ENCODE measurements at places on chromosomes 4 and X. TPM values are rescaled to one million over a fixed set of nuclear protein-coding genes. Genes with fewer than 3 reads are reported as not detected.

DNA sequence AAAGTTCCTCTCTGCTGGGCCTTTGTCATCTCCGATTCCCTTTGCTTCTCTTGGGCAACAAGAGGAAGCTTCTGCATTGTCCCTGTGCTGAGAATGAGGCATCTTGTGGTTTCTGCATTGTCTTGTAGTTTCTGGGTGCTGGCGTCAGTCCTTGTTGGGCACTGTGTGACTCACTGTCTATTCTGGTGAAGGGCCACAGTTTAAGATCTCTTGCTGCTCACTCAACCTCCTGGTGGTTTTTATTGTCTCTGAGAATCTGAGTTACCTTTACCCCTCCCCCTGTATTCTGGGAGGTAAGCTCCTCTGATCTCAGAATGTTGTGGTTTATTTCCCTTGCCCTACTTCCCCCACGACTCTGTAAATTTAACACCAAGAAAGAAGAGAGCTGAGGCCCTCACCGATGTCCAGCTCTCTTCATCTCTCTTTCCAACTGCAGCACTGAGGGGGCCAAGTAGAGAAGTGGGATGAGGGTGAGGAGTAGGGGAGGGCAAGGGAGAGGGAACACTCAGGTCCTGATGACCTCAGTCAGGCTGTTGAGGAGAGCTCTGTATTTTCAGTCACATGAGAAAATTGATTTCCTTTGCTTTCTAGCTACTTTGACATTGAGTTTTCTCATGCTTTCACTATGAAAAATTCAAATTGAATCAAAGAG is 441.6 kb upstream of the PITX2 start:
- H3K4me3 ChIP-seq: no peak overlapping the region
- no peak overlapping the region for H3K27ac ChIP-seq
- DNase-seq: no peak
- H3K36me3 ChIP-seq: no peaks in the 10 kb centered on the region

GRCh38 chrX:5718651-5719050 is 510.0 kb downstream of the NLGN4X start:
- H3K4me1 ChIP-seq: no peaks in the 10 kb centered on the region
- H3K27ac ChIP-seq: no peak overlapping the region
- no peak overlapping the region for H3K4me3 ChIP-seq
- H3K36me3 ChIP-seq: no peaks in the 10 kb centered on the region
- no peak for DNase-seq

- no peaks in the 10 kb centered on the region for H3K36me3 ChIP-seq
- H3K27ac ChIP-seq: no peak overlapping the region
- no peak for DNase-seq
Measured at GRCh38 chr4:94959307-94959706, 201.6 kb downstream of the BMPR1B start.

- DNase-seq: no peak
- no peaks in the 10 kb centered on the region for H3K4me1 ChIP-seq
- H3K36me3 ChIP-seq: no peaks in the 10 kb centered on the region
Measured at GRCh38 chr4:134533068-134533467, 331.5 kb upstream of the PABPC4L start.

GRCh38 chrX:14865201-14865600 is 7.7 kb downstream of the FANCB start:
- H3K4me1 ChIP-seq: no peaks in the 10 kb centered on the region
- H3K27ac ChIP-seq: no peak overlapping the region
- H3K36me3 ChIP-seq: no peaks in the 10 kb centered on the region
- no peaks in the 10 kb centered on the region for H3K27me3 ChIP-seq
- no peak overlapping the region for H3K4me3 ChIP-seq

DNA sequence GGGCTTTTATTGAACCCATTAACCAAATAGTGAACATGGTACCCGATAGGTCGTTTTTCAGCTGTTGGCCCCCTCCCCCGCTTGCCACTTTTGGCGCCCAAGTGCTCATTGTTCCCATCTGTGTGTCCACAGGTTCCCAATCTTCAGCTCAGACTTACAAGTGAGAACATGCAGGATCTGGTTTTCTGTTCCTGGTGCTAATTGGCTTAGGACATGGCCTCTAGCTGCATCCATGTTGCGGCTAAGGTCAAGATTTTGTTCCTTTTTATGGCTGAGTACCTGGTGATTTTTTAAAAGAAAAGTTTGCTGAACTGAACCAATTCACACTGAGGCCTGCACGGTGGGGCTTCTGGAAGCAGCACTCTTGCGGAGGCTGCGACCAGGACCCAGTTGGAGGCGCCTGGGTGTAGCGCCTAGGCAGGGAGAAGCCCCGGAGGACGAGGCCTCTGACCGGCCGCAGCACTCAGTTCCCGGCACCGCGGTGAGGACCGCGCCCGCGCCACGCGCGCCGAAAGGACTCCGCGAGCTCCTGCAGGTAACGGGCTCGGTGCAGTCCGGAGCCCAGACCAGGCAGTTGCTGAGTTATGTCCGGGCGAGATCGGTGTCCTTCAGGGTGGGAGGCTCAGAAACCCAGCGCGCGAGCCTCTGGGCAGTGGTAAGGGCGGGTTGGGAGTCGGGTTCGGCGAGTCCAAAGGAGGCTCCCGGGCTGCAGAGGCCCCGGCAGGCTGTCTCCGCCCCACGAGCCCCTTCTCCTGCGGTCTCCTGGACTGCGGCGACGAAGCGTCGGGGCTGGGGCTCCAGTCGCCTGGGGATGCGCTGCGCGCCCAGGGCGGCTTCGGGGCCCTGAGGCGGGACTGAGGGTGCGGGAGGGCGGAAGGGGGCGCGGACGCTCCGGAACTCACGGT is 15.8 kb upstream of the SLC25A4 start:
- peaks cover 43% of the 10 kb centered on the region for H3K27me3 ChIP-seq
- no peaks in the 10 kb centered on the region for H3K36me3 ChIP-seq
- H3K4me3 ChIP-seq: peak overlapping the region; percentile 27
- DNase-seq: no peak

- H3K36me3 ChIP-seq: no peaks in the 10 kb centered on the region
- DNase-seq: no peak
- H3K27me3 ChIP-seq: no peaks in the 10 kb centered on the region
- H3K27ac ChIP-seq: no peak overlapping the region
- H3K4me1 ChIP-seq: no peaks in the 10 kb centered on the region
- H3K4me3 ChIP-seq: no peak overlapping the region
Measured at GRCh38 chr4:26931966-26932365, 71.3 kb downstream of the STIM2 start.

GRCh38 chrX:11766487-11766886 is 8.4 kb downstream of the MSL3 start:
- H3K36me3 ChIP-seq: peaks cover 41% of the 10 kb centered on the region
- no peak overlapping the region for H3K4me3 ChIP-seq
- peaks cover 2% of the 10 kb centered on the region for H3K4me1 ChIP-seq
- H3K27me3 ChIP-seq: no peaks in the 10 kb centered on the region
- no peak overlapping the region for H3K27ac ChIP-seq

GRCh38 chrX:28223991-28224390 is 242.7 kb upstream of the DCAF8L1 start:
- H3K27me3 ChIP-seq: no peaks in the 10 kb centered on the region
- H3K36me3 ChIP-seq: no peaks in the 10 kb centered on the region
- H3K4me3 ChIP-seq: no peak overlapping the region
- no peak overlapping the region for H3K27ac ChIP-seq
- H3K4me1 ChIP-seq: no peaks in the 10 kb centered on the region

DNA sequence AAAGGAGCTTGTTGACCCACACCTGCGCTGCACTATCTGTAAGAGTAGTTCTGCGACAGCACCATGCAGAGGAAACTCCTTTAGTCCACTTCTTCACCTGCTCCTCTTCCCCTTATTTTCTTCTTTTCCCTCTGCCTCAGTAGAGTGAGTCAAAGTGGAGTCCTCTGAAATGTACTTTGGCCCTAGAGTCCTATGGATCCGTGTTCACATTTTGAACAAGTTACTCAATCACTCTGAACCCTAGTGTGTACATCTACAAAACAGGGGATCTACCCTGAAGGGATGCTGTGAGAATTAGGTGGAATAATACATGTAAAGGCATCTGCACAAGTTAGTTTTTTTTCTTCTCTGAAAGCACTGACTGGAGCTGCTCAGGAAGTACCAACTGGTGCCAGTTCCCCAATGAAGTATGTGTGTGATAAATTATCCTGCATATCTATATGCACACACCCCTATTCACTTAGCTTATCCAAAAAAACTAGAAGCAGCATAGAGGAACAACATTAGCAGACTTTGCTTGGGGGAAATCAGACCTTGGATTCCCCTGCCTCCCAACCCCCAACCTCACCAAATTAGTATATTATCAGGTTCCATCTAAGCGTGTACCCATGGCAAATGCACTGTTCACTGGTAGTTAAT is 118.5 kb upstream of the FAM9C start:
- H3K27me3 ChIP-seq: no peaks in the 10 kb centered on the region
- no peaks in the 10 kb centered on the region for H3K36me3 ChIP-seq
- peak; percentile 38 for DNase-seq
- no peak overlapping the region for H3K27ac ChIP-seq

- H3K36me3 ChIP-seq: no peaks in the 10 kb centered on the region
- no peak overlapping the region for H3K4me3 ChIP-seq
- H3K27me3 ChIP-seq: no peaks in the 10 kb centered on the region
- H3K27ac ChIP-seq: no peak overlapping the region
- no peak for DNase-seq
Measured at GRCh38 chr4:2082118-2082517, 23.0 kb downstream of the NAT8L start.

DNA sequence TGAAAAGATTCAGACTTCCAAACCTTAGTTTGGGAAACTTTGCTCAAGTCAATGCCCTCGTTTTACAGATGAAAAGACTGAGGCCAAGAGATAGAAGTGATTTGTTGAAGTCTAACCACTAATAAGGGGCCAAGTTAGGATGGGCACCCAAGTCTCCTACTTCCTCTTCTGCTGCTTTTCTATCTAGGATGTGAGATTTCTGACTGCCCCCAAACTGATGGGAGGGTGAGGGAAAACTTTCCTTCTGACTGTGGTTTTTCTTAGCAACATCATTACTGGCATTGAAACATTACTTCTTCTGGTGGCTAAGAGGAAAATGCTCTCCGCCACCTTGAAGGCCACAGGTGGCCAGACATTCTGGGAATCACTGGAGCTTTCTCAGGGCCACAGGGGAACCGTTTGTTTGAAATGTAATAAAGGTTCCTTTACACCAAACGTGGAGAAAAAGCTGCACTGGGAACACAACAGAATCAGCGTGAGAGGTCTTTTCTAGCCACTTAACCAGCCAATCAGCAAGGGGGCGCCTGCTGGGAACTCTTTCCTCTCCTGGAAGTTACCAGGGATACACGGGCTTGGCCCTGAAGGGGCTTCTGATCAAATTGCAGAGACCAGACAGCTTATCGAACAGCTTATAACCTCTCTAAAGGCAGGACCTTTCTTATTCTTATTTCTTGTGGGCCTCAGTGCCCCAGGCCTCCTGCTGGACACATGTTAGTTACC is 115.9 kb upstream of the TEX13D start:
- no peaks in the 10 kb centered on the region for H3K4me1 ChIP-seq
- no peaks in the 10 kb centered on the region for H3K27me3 ChIP-seq
- no peaks in the 10 kb centered on the region for H3K36me3 ChIP-seq

DNA sequence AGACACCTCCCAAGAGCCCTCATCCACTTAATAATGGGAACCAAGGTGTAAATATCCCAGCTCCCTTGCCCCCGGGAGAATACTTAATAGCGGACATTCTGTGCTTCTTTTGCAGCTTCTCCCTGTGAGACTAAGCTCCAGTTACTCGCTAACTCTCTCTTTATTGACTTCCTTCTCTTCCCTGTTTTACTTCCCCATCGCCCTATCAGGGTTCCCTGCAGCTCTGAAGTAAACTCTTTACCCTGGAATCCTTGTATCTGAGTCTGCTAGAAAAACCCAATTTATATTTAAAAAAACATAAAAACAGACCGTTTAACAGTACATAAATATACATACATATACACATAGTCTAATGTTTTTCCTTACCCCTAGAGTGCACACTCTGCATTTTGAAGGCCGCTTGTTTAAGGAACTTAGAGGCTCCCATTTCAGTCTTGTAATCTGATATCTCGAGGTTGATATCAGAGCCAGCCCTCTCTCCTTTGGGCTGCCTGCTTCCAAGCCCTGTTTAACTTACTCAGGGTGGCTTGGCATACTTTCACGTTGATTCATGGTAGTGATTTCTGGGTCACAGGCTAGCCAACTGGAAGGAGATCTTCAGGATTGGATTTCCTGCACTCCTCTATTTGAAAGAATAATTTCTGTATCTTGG is 177.4 kb upstream of the SCML1 start:
- no peak overlapping the region for H3K4me3 ChIP-seq
- H3K27me3 ChIP-seq: no peaks in the 10 kb centered on the region
- no peak for DNase-seq
- H3K4me1 ChIP-seq: peaks cover 12% of the 10 kb centered on the region

DNA sequence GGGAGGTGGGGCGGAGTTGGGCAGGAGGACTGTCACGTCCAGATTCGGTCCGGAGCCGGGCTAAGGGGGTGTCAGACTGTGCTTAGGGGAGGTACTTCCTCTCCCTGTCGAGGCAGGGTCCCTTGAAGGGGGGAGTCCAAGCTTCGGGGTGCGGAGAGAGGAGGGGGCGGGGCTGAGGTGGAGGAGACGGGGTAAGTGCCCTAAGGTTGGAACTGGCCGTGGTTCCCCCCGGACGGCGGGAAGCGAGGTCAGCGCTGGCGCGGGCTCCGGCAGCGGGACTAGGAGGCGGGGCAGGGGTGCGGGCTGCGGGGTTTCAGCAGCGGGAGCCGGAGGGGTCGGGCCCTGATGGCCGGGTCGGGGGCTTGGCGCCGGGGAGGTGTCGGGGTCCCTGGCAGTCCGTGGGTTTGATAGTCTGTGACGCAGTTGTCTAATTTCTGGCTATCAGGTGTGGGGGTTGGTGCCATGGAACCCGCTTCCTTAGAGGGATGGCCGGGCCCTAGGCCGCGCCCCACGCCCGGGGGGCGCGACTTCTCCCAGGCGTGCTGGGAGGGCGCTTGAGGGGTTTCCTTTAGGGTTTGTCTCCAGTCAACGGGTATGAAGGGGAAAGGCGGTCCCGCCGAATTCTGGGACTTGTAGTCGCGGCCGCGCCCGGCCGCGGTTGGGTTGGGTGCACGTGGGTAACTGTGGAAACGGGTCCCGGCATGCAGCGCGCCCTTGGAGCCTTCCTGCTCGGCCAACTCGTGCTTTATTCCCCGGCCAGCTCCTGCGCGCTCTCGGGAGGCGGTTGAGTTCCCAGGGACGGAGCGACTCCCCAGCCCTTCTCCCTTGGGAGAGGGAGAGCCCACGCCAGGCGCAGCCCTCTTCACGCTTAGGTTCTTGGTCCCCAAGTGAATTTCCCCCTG is 1.5 kb downstream of the DCUN1D4 start:
- H3K36me3 ChIP-seq: no peaks in the 10 kb centered on the region
- H3K27ac ChIP-seq: peak overlapping the region; percentile 81
- no peaks in the 10 kb centered on the region for H3K4me1 ChIP-seq
- DNase-seq: peak; percentile 93
- H3K27me3 ChIP-seq: no peaks in the 10 kb centered on the region

The RHOXF2 gene
- not detected for polyA plus RNA-seq

The RBM46 gene
- 0.06 TPM for polyA plus RNA-seq

The TBC1D8B gene
- 17.2 TPM for polyA plus RNA-seq

The HSFX1 gene
- 3.1 TPM for polyA plus RNA-seq

The FAM133A gene
- polyA plus RNA-seq: 0.24 TPM

The JAKMIP1 gene
- 2.1 TPM for polyA plus RNA-seq

The ANXA5 gene
- 333 TPM for polyA plus RNA-seq

The UGT8 gene
- 76.6 TPM for polyA plus RNA-seq

The ZNF718 gene
- polyA plus RNA-seq: 5.2 TPM

The UBE2K gene
- polyA plus RNA-seq: 55.5 TPM

The MAGEA12 gene
- not detected for polyA plus RNA-seq

The SLC7A11 gene
- 0.96 TPM for polyA plus RNA-seq

Measured in large intestine (tissue), 12 donors.